Fibroblast of skin of left quadriceps (primary cell): ENCODE measurements at places on chromosomes 5 and 9.

GRCh38 chr5:177103523-177104253 is 17.0 kb downstream of the FGFR4 start:
- DNase-seq, result no peak

DNA sequence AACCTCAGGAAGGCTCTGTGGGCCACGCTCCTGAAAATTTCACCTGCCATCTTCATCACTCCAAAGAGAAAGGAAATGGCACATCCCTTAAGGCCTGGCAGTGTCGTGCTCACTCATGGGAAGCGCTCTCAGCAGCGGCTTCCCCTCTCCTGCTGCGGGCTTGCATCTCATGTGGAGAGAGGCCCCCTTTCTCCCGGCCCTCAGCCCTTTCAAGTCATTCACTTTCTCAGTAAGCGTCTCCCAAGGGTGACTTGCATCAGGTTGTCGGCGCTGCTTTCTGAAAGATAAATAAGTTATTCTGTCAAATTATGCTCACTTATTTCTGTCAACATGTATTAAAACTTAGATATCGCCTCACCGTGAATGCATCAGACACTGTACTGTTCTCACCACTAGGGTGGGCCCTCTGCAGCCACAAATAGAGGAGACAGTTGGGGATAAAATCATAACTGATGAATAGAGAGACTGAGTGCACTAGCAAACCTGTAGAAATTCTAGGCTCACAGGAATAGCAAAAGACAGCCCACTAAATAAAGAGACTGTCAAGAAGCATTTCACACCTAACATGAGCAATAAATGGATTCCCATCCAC is 174.6 kb downstream of the RFK start:
- DNase-seq, result no peak

DNA sequence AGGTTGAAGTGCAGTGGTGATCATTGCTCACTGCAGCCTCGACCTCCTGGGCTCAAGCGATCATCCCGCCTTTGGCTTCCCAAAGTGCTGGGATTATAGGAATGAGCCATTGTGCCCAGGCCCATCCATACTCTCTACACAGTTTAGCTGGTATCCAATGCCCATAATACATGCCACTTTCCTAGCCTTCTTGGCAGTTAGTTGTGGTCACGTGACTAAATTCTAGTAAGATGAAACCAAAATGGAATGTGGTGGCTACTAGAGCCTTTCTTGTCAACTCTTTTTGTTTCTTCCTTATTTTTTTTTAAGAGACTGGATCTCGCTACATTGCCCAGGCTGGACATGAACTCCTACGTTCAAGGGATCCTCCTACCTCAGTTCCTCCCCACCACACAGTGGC is 15.3 kb upstream of the KIF27 start:
- DNase-seq, result no peak

DNA sequence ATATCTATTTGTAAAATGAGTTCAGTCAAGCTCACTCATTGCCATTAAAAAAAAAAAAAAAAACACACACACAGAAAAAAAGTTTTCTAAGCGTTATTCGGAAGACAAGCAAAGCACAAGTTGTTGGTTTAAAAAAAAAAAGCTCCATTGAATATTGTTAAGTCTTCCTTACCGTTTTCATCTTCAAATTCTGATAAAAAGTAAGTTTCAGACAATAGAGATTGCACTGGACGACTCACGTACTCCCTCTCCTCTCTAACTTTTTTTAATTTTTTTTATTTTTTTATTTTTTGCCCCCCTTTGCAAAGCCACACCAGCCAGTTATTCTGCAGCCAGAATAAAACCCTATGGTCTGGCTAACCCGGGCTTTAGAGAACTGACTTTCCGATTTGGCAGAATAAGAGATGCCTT is 544 bp downstream of the ADAMTS6 start:
- DNase-seq, result no peak

DNA sequence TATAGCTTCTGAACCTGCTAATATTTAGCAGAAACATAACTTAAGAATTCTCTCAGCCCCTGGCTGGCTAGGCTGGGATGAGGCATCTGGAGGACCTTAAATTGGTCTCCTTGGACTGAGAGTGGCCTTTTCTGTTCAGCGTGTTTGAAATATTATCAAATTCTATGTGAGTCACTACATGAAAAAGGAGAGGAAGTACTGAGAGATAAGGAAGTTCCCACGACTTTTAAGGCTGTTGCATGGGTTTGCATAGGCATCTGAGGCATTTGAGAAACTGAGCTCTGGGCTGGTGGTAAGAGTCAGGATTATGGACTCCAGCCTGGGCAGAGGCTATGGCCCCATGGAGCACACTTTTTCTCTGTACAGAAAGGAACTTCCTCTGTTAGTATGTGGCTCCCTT is 816.2 kb upstream of the GRAMD2B start:
- no peak for DNase-seq

DNA sequence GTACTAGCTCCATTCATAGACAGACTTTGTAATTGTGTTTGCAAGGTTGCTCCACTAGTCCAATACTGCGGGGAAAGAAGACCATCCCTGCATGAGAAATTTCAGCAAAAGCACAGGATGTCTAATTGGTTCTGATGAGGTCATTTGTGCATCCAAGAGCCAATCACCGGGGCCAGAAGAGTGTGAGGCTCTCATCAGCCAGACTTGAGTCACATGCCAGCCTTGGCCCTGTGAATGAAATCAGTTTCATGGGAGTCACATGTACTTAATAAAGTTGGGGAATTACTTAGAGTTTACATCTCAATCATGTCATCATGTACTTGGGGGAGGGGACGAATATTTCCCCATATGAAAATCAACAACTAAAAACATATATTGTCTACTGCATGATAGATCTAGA is 1236.0 kb downstream of the MAT2B start:
- DNase-seq, result no peak

DNA sequence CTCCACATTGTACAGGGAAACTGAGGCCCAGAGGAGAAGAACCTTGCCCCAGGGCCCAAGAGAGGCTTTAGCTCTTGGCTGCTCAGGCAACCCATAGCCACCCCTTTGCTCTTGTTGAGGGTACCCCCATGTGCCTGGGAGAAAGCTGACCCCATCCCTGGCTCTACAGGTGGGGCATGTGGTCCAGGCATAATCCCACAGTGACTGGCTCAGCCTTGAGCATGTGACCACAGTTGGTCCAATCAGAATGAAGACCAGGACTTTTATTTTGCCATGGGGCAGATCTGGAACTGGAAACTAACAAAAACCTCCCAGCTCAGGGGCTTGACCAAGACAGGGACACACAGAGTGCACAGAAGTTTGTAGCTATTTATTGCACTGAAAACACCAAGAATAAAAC is 29.3 kb downstream of the SLC6A7 start:
- DNase-seq, result no peak

DNA sequence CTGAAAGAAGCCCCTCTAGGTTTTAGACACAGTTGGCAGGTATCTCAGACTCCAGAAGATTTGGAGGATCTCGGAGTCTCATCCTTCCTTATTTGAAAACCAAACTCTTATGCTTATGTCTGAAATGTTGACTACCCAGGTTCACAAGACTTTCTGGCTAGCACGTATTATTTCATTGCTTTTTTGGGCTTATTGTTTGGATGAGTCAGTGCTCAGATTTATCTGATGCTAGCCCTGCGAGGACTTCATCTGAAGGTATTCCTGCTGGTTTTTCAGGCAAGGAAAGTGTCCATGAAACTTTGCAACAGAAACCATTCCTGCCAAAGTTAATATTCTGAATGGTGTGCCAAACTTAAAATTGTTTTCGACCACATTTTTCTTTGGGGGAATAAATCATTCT is 8.5 kb downstream of the OSTF1 start:
- no peak for DNase-seq

- no peak for DNase-seq
Observed at GRCh38 chr5:36946101-36946500, 69.5 kb downstream of the NIPBL start.

DNA sequence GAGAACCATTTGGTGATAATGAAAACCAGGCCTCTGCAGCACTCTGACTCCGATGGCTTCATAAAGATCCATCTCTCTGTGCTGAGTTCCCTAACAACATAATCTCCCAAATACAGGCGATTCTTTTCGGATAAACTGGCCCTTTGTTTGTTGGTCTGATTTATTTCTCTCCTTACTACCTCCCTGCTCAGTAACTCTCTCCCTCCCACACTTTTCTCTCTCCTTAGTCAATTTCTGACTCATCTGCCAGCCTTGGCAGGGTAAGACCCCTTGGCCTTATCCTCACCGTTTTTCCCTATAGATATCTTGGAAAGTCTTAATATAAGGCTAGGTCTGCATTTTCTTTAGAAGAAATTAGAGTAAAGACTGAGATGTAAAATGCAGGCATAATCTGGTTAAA is 128.7 kb downstream of the BRINP1 start:
- DNase-seq, result no peak

DNA sequence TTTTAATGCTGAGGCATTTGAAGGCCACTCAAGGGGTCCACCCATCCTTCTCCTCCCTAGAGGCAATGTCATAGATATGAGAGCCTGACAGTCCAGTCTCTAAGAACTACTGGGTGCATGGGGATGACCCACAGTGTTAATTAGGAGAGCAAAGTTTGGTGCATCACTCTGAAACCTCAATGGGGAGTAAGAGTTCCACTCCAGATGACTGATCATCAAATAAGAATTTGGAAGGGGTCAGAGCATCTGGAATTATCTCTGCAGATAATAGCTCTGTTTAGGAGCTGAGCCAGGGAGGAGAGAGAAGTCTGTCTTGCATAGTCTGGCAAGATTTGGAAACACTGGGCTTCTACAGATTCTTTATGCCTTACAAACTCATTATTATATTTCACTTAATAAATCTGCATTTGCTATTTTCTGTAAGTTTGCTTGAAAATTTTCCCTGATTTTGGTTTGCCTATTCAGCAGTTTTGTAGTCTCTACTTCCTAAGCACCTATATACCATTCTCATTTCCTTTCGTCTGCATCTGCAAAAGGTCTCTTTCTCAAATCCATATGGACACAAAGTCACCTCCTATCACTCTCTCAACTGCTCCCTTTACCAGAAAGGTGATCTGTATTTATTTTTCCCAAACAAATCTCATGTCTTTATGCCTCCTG is 27.7 kb downstream of the FGF10 start:
- DNase-seq, result no peak

DNA sequence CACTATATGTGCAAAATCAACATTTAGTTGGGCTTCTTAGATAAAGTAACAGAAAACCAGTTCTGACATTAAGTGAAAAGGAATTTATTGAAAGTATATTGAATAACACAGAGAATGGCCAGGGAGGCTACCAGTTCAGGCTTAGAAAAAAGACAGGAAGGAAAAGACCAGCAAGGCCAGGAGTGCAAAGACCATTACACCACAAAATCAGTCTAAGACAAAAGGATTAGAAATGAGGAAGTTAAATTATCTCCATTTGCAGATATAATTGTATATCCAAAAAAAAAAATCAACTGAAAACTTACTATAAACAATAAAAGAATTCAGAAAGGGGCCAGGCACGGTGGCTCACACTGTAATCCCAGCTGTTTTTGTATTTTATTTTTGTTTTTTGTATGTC is 4.8 kb upstream of the TEX10 start:
- DNase-seq, result no peak

- no peak for DNase-seq
Observed at GRCh38 chr5:61828856-61829255, 477.1 kb upstream of the KIF2A start.

GRCh38 chr5:156446526-156446925 is 119.6 kb downstream of the SGCD start:
- DNase-seq, result no peak

DNA sequence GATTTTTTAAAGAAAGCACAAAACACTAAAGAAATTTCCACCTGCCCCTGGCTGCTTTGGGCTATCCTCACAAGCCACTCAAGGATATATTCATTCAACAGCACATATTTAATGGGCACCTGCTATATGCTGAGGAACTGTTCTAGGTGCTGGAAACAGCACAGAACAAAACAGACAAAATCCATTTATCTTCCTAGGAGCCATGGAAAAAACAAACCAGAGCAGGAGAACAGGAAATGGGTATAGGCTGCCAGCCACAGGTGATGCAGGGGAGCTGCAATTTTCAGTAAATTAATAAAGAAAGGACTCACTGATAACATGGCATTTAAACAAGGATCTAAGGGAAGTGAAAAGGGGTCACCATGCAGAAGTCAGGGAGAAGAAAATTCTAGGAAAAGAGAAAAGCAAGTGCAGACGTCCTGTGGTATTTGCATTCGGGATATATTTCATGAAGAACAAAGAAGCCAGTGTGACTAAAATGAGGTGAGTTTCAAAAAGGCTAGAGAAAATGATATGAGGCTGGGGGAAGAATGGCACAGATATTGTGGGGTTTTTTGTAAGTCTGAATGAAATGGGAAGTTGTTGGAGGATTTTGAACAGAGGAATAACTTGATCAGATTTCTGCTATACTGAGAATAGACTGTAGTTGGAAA is 152.2 kb downstream of the ADAMTSL1 start:
- no peak for DNase-seq

GRCh38 chr9:28888806-28889205 is 1315.5 kb upstream of the C9orf72 start:
- DNase-seq, result no peak

DNA sequence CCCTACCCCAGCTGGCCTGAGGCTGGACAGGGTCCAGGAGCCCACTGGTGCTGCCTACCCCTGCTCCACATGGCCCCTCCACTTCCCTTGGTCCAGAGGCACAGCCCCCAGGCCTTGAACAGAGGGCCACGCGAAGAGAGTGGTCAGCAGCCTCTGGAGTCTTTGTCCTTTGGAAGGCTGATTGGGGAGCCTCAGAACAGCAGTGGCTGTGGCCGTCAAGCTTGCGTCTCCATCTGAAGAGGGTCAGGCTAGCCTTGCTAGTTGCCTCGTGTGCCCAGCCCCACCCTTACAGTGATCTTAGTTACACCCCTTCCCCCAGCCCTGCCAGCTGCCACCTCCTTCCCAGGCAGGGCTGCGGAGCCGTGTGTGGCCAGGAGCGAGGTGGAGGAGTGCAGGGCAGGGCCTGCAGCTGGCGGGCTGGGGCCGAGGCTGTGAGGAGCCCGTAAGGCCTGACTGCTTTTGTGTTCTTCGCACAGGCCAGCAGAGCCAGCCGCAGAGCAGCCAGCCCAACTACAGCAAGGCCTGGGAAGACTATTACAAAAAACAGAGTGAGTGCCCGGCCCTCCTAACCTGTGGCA is 30.1 kb upstream of the PRDM12 start:
- no peak for DNase-seq

GRCh38 chr5:74433255-74433895 is 207.2 kb downstream of the ENC1 start:
- no peak for DNase-seq

GRCh38 chr5:112930082-112930344 is 8.0 kb upstream of the REEP5 start:
- DNase-seq, result no peak

GRCh38 chr9:73893230-73893629 is 603.9 kb upstream of the RORB start:
- no peak for DNase-seq

DNA sequence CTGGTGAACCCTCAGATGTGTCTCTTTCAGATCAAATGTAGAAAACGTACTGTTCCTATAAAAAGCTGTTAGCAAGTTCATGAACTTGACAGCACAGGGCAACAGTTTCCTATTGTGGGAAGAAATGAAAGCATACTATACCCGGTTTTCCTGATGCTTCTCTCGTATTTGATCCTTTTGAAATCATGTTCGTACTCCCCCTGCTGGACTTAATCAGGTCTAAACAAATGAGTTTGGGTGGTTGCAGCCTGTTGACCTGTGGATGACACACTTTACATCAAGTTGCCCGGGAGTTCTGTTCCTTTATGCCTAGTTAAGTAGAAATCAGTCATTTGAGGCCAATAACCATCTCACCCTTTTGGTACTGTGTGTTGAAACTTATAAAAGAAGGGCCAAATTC is 1992.3 kb downstream of the MAT2B start:
- no peak for DNase-seq
